H9 (cell line): ENCODE measurements at places on chromosomes 6 and 20. TPM values are rescaled to one million over a fixed set of nuclear protein-coding genes. Genes with fewer than 3 reads are reported as not detected.

The FAM217A gene
- total RNA-seq = not detected in 2 replicates

DNA sequence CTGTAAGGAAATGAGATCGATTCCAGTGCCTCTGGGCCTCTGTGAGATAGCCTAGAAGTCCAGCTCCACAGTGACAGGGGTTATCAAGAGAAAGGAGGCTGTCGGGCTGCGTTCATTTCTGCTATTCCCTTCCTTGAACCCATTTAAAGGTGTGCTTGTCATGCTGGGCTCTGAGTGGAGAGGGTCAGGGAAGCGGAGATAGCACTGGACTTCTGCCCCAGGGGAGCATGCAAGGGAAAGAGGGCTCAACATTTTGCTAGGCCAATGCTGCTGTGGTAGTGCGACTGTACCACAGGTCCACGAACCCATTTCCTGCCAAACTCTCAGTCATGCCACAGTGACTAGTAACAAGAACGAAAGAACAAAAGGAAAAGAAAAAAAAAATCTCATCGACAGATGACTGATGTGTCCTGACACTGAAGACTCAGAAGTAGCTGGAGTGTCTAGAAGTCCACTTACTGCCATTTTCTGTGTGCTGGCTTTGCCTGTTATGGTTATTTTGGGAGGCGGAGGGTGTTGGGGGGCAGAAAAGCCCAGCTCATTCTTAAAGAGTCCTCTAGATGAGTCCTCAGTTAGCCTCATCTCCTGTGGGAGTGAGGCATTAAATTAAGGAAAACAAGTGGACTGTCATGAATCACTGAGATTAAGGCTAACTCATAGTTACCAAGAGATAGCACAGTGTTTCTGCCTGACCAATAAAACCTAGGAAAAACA, 8.1 kb downstream of the NEDD9 start:
- H3K36me3 ChIP-seq = peaks cover 2% of the 10 kb centered on the region; the same call in 1 of the 2 replicates
- no peak overlapping the region for H3K27ac ChIP-seq
- H3K27me3 ChIP-seq = no peaks in the 10 kb centered on the region
- no peak overlapping the region for H3K4me3 ChIP-seq
- peaks cover 2% of the 10 kb centered on the region; the same call in 1 of the 2 replicates for H3K4me1 ChIP-seq
- no peak for DNase-seq

DNA sequence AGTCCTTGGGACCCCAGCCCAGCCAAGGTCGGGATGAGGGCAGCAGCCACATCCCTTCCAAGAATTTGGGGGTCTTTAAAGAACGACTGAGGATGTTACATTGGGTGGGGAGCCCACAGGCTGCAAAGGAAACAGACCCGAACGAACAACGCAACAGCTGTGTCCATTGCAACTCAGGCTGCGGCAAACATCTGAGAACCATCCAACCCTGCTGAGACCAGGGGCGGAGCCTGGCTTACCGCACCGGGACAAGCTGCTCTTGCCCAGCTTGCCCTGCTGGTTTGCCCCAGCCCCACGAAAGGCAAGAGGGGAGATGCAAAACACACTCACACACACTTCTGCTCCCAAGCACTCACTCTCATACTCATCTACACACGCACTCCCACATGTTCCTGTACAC, 21.5 kb upstream of the TAF4 start:
- no peak for DNase-seq
- no peaks in the 10 kb centered on the region for H3K36me3 ChIP-seq

DNA sequence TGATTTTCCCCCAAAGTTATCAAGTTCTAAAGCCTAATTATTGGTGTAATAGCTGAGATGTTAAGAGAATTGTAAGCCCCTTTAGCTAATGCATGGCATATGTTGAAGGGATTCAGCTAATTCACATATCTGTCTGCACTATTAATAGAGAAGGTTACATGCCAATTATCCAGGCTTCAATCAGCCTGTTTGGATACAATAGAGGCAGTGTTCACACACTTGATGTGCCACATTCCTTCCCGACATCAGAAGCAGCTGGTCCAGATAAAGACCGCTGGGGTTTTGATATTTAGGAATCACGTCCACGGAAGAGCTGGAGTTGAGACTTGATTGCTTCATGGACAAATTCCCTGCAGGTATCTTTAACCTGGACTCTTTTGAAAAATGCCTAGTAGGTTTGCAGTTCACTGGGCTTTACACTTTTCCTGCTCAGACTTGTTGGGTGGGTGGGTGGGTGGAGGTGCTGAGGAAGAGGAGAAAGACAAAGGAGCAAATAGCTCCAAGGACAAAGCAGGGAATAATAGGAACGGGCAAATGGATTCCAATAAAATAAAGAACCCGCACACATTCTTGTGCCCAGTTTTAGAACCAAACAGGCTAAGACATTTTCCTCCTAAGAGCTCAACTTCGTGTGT, 142.6 kb upstream of the ZNF217 start:
- H3K27ac ChIP-seq = peak overlapping the region; percentile 66
- peak overlapping the region; percentile 67 for H3K4me3 ChIP-seq
- no peaks in the 10 kb centered on the region for H3K27me3 ChIP-seq

DNA sequence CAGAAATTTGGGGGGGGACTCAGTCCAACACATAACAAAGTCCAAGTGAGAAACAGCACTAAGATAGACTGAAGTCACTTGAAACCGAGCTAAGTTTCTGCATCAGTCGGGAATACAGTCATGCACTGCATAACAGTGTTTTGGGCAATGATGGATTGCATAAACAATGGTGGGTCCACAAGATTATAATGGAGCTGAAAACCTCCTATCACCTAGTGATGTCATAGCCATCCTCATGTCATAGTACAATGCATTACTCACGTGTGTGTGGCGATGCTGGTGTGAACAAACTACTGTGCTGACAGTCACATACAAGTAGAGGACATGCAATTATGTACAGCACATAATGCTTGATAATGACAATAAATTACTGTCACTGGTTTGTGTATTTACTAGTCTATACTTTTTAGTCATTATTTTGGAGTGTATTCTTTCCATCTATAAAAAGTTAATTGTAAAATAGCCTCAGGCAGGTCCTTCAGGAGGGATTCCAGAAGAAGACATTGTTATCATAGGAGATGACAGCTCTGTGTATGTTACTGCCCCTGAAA, 154.5 kb upstream of the ECI2 start:
- H3K4me1 ChIP-seq = peaks cover 10% of the 10 kb centered on the region; the same call in 1 of the 2 replicates
- no peak overlapping the region for H3K4me3 ChIP-seq
- H3K27me3 ChIP-seq = no peaks in the 10 kb centered on the region
- DNase-seq = no peak

The BANF2 gene
- total RNA-seq = not detected in 2 replicates

DNA sequence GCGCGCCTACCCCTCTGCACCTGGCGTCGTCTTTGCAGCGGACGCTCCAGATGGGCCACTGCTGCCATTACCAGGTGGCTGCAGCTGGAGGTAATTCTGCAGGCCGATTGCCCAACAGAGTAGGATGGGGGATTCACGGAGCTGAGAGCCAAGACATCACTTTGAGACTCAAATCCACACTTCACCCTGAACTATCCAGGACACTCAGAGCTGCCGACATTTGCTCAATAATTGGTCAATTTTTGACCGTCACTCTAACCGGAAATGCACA, 694.9 kb upstream of the FLRT3 start:
- no peak overlapping the region for H3K27ac ChIP-seq
- no peak overlapping the region for H3K4me3 ChIP-seq
- no peak for DNase-seq
- H3K4me1 ChIP-seq = no peaks in the 10 kb centered on the region
- H3K27me3 ChIP-seq = no peaks in the 10 kb centered on the region

- H3K27ac ChIP-seq = no peak overlapping the region
- H3K4me3 ChIP-seq = no peak overlapping the region
- H3K27me3 ChIP-seq = no peaks in the 10 kb centered on the region
- H3K36me3 ChIP-seq = no peaks in the 10 kb centered on the region
- no peaks in the 10 kb centered on the region for H3K4me1 ChIP-seq
These were observed 155.0 kb upstream of the SULF2 start for GRCh38 chr20:47940101-47940813.

The KCNQ5 gene
- total RNA-seq = 0.07 and 0.15 TPM in 2 replicates

DNA sequence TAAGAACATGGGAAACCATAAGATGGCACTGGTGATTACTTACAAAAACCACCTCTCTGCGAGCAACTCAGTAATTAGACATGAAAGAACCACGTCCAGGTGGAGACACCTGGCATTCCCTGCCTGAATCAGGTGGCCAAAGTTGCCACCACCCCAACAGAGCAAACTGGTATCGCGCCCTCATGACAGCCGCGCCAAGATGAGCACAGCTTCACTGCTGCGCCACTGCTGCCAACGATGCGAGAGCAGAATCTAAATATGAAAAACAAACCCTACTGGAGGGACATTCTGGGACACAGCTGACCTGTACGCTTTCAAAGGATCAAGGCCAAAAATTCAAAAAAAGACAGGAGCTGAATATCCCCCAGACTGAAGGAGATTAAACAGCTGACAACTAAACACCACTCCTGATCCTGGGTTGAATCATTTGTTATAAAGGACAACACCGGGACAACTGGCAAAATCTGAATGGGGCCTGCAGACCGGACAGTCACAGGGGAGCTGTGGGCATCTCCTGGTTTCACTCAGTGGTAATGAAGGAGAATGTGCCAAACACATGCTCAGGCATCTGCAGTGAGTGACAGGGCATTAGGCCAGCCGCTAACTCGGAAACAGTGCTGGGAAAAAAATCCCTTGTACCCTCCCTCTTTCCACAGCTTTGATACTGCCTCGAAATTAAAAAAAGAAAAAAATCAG, 17.4 kb downstream of the CST7 start:
- H3K27ac ChIP-seq = no peak overlapping the region
- peak; percentile 6 for DNase-seq
- no peaks in the 10 kb centered on the region for H3K4me1 ChIP-seq
- H3K36me3 ChIP-seq = peaks cover 58% of the 10 kb centered on the region
- H3K4me3 ChIP-seq = no peak overlapping the region

DNA sequence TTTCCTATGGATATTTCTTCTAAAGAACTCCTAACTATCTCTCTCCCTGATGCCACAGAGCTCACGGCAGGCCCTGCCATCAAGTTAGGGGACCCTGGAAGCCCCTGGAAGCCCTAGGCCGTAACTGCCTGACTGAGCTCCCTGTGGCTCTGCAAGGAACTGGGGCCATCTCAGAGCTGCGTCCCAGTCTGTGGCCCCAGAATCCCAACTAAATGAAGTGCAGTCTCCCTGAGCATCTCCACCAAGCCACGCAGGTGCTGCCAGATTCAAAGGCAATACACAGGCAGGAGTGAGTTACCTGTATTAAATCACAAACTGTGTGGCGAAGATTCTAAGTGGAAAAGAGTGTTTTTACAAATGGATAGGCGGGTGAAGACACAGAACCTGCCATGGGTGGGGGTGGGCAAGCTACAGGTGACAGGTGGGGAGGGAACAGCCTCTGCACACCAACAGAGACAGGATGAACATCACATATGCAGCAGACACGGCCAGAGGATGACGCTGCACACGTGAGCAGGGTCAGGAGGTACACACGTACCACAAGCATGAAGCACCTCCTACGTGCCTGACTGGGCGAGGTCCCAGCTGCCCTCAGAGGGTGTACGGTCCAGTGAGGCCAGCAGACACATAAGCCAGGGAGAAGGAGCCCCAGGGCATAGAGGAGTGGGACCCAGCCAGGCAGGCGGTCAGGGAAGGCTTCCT, 358.5 kb downstream of the ZFAND3 start:
- no peak overlapping the region for H3K4me3 ChIP-seq
- no peaks in the 10 kb centered on the region for H3K4me1 ChIP-seq
- no peak for DNase-seq
- H3K36me3 ChIP-seq = no peaks in the 10 kb centered on the region
- H3K27ac ChIP-seq = no peak overlapping the region

- H3K27me3 ChIP-seq = no peaks in the 10 kb centered on the region
- DNase-seq = no peak
- H3K4me1 ChIP-seq = peaks cover 3% of the 10 kb centered on the region
These were observed 80.7 kb downstream of the HIVEP1 start for GRCh38 chr6:12092762-12093161.
